ENCODE measurements at places on chromosomes 5 and 9. TPM values are rescaled to one million over a fixed set of nuclear protein-coding genes. Genes with fewer than 3 reads are reported as not detected.

GRCh38 chr5:76379316-76379715, 23.8 kb upstream of the IQGAP2 start:
- DNase-seq, result no peak

GRCh38 chr9:115016344-115016743, 86.0 kb upstream of the TNFSF8 start:
- no peak for DNase-seq

DNA sequence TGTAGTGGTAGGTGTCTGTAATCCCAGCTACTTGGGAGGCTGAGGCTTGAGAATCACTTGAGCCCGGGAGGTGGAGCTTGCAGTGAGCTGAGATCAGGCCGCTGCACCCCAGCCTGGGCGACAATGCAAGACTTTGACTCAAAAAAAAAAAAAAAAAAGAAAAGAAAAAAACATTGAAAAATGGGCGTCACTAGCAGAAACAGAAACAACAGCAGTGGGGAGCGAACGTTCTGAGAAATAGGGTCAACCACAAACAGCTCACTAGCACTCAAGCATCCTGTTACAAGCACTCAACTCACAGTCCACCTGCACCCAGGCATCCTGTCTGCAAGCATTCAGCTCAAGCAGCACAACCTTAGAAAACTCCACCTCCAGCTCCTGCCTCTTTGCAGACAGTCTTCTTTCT, 17.2 kb downstream of the TRIM14 start:
- no peak for DNase-seq

DNA sequence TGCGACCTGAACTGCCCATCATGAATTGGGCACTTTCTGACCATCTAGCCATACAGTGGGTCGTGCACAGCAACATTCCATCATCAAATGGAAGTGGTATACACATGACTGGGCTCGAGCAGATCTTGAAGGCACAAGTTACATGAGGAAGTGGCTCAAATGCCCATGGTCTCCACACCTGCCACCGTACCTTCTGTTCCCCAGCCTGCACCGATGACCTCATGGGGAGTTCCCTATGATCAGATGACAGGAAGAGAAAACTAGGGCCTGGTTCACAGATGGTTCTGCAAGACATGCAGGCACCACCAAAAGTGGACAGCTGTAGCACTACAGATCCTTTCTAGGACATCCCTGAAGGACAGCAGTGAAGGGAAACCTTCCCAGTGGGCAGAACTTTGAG, 21.8 kb downstream of the MTMR12 start:
- DNase-seq, result no peak

DNA sequence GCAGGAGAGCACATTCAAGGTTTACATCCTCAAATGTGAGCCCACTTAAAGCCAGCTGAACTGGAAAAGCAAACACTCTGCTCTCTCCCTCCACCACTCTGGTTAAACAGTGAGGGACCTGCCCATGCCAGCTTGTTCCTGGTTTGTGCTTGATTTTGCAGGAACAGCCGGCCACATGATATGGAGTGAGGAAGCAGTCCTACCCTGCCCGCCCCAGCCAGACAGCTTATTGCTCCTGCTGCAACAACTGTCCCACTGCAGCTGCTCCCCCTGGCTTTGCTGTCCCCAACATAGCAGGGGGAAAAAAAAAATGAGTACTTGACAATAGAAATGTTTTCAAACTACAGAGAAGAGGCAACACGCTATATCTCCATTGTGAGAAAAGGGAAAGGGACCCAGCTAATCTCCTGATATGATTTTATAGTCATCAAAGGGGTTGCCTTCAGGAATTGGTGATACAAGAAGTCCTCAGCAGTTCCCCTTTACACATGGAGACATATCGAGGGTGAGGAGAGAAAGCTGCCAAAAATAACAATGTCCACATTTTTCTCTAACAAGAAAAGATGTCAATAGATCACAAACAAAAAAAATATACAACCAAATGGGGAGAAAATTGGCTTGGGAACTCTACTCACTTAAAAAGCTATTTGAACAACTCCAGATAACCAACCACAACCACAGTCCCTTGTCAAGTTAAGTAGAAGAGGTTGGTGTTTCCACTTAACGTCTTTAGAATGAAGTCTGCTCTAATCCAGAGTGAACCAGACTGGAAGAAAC, 4.6 kb downstream of the MYO10 start:
- no peak for DNase-seq

GRCh38 chr9:129879103-129879699, 43.9 kb downstream of the USP20 start:
- DNase-seq, result no peak

GRCh38 chr5:119897537-119898370, 268.4 kb downstream of the FAM170A start:
- DNase-seq, result no peak

GRCh38 chr5:33969572-33970452, 14.7 kb downstream of the SLC45A2 start:
- DNase-seq, result no peak

DNA sequence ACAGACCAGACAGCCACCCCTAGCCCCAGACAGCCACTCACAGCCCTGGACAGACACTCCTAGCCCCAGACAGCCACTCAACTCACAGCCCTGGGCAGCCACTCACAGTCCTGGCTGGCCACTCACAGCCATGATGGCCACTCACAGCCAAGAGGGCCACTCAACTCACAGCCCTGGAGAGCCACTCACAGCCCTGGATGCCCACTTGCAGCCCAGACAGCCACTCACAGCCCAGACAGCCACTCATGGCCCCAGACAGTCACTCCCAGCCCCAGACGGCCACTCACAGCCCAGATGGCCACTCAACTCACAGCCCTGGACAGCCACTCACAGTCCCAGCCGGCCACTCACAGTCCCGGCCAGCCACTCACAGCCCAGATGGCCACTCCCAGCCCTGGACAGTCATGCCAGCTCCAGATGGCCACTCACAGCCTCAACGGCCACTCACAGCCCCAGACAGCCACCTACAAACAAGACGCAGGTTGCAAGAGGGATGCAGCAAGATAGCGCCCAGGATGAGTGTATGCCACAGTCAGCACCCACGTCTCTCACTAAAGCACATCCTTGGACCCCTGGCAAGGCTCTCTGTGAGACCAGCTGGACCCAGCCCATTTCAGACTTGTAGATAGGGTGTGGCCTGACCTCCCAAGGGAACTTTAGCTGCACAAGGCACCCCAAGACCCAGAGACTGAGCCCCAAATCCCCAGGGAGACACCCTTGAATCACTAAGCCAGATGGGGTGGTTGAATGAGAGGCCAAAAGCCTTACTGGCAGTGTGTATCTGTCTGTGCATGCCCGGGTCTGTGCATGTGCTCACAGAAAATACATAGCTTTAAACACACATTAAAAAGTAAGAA, 22.4 kb downstream of the ZDHHC11B start:
- DNase-seq, result no peak

DNA sequence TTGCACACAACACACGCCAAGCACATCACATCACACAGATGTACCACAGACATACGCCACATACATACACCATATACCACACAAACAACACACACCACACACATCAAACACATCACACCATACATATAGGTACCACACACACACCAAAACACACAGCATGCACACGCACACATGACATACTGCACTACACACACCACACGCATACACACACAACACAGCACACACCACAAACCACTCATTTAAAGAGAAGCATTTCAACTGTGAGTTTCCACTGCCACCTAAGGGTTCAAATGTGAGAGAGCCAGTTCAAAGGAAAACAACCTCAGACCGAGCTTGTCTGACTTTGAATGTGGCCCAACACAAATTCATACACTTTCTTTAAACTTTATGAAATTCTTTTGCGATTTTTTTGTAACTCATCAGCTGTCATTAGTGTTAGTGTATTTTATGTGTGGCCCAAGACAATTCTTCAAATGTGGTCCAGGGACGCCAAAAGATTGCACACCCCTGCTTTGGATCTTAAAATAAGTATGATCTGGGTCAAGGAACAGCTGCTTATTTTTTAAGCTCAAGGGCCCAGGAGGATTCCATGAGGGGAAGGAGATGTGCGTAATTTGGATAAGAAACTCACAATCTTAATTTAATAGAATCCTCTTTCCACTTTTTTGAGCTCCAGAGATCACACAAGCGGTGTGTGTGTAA, 494.6 kb downstream of the GADD45G start:
- no peak for DNase-seq

GRCh38 chr9:133594310-133594709, 14.9 kb downstream of the FAM163B start:
- no peak for DNase-seq

DNA sequence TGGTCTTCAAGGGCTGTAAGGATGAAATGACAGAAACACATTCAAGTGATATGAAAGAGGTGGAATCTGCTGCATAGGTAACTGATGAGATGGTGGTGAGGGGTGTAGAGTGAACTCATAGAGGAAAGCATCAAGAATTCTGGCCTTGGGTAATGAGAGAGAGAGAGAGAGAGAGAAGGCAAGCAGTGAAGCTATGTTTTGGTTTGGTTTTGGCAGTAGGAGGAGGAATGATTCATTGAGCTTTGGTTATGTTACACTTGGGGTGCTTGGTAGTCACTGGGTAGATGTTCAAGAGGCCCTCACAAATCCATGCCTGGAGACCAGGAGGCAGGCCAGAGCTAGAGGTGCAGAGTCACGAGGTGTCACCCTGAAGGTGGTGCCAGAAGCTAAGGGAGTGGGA, 89.5 kb downstream of the EGFLAM start:
- DNase-seq, result no peak

- no peak for DNase-seq
These were observed 8.7 kb upstream of the DAB2IP start for GRCh38 chr9:121642758-121643157.

- no peak for DNase-seq
These were observed 71.6 kb downstream of the ERCC6L2 start for GRCh38 chr9:95947118-95947517.

- peak; percentile 70 for DNase-seq
These were observed 54.7 kb downstream of the DPYSL3 start for GRCh38 chr5:147454996-147455677.

DNA sequence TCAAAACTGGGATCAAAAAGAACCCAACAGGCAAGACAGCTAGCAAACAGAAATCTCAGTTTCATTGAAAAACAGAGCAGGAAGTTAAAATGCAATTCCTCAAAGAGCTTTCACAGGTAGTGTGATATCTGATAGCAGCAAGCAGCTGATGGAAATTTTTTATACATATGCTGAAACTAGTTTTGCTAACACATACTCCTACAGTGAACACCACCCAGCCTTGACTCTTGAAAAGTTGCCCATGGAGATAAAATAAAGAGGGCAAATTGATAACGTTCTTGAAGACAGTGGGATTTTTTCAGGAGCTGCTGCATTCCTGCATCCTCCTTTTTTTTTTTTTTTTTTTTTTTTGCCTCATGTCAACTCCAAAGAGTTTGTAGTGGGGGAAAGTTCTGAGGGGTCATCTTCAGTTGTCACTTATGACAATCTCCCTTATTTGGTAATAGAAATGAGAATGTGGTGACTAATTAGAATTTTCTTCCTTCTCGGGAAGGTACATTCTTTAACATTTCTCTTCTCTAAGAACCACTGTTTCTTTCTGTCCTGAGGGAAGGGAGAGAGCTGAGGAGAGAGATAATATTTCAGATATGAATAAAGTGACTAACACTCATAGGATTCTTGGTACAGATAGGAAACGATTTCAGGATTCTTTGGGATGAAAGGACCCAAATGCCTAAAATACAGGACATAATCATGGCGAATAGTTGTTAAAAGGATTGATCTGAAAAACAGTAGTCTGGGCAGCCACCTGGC, 24.6 kb downstream of the SH3RF2 start:
- DNase-seq, result no peak

DNA sequence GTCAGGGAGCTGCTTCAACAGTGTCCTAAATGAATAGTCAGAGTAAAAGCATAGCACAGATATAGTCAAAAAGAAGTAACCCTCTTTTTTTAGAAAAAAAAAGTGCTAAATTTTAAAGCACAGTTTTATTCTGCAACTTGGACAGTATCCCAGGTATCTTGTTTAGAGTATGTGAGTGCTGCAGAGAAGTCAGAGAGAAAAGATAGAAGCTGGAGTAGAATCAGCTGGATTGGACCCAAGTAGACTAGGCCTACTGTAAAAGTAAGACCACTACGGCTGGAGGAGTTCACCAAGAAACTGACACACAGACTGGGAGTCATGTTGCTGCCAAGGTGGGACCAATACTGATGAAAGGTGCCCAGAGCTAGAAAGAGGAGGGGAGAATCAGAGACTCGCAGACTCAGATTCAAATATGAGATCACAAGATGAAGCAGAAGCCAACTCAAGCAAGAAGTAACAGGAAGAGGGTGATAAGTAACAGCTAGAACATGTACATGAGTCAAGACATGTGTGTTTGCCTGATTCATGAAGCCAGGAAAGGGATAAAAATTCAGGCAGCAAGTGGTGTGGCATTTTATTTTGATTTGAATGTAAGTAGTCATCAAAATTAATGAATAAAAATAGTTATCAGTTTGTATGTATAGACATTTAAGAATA, 25.6 kb upstream of the TUSC1 start:
- no peak for DNase-seq

DNA sequence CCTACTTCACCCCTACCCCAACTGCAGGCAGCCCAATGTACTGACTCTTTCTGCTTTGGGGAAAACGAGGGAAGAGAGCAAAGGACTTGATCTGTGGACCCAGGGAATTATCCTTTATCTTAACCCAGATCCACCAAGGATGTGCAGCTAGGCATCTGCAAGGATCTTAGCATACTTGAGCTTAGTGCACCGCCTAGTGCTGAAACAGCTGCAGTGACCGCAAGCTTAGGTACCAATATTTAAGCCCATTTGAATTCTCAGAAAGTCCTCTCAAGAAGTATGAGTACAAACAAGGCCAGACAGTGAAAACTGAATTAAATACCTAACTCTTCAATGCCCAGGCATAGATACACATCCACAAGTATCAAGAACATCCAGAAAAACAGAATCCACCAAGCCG, 576.7 kb upstream of the ADAMTS16 start:
- peak; percentile 22 for DNase-seq

DNA sequence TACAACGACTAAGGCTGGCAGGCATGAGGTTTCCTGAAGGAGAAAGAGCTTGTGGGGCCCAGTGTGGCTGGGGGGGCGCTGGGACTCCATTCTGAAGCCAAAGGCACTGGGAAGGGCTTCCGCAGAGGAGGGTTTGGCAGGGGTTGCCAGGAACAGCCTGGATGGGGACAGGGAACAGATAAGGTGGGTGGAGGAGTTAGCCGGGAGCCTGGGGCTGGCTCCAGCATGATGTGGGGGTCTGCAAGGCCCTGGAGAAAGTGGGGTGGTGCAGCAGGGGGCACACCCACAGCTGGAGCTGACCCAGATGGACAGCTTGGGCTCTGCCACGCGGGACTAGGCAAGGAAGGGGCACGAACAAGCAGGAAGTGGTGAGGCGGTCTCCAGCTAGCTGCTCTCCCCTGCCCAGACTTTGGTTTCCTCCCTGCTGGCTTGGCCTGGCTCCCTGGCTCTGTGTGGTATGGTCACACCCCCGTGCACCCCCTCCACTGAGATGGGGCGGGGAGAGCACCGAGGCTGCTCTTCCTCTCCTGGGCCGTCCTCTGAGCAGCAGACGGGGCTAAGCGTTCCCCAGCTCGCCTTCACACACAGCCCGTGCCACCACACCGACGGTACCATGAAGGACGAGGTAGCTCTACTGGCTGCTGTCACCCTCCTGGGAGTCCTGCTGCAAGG, at the start of gene LTC4S:
TSS of gene LTC4S (plus strand) at position 519 of the 672 bp plus-strand sequence. CDS start at position 614, 95 bp downstream.
- DNase-seq, result peak; percentile 86

The PCDHGB7 gene
- total RNA-seq, result 0.10 TPM

The CAVIN4 gene
- total RNA-seq, result 0.82 TPM

The SHOC1 gene
- not detected for total RNA-seq

The LEAP2 gene
- 1.4 TPM for total RNA-seq

The FBXL7 gene
- 9.4 TPM for total RNA-seq

The GPR150 gene
- not detected for total RNA-seq

The KIF4B gene
- 0.10 TPM for total RNA-seq

All from MG63 (cell line).